ENCODE measurements at places on chromosomes 7 and 10. TPM values are rescaled to one million over a fixed set of nuclear protein-coding genes. Genes with fewer than 3 reads are reported as not detected.

The GPER1 gene
- total RNA-seq = 0.86 TPM

The BTBD16 gene
- not detected for total RNA-seq

The LLCFC1 gene
- total RNA-seq = not detected

The SDHAF3 gene
- 3.1 TPM for total RNA-seq

The PNLIP gene
- not detected for total RNA-seq

The GRID2IP gene
- total RNA-seq = 0.09 TPM

The AOAH gene
- 0.52 TPM for total RNA-seq

The SEC23IP gene
- 13.7 TPM for total RNA-seq

The RUFY2 gene
- 23.0 TPM for total RNA-seq

The SEMA3A gene
- total RNA-seq = 135 TPM

The TLX1 gene
- not detected for total RNA-seq

The CCL24 gene
- not detected for total RNA-seq

The VGF gene
- not detected for total RNA-seq

The PPP1R3A gene
- not detected for total RNA-seq

The SLC26A3 gene
- not detected for total RNA-seq

The LRMDA gene
- 26.9 TPM for total RNA-seq

The SORCS3 gene
- total RNA-seq = not detected

The SSC4D gene
- total RNA-seq = 0.09 TPM

The SLC13A1 gene
- total RNA-seq = not detected

The HABP2 gene
- 0.09 TPM for total RNA-seq

The OR2A1 gene
- not detected for total RNA-seq

The IDE gene
- 34.9 TPM for total RNA-seq

The NUTM2B gene
- 0.33 TPM for total RNA-seq

The CYP3A7 gene
- total RNA-seq = not detected

The ADAM12 gene
- 0.54 TPM for total RNA-seq

The PPP1R9A gene
- total RNA-seq = 17.2 TPM

The TNS3 gene
- 4.0 TPM for total RNA-seq

The TUBAL3 gene
- not detected for total RNA-seq

The SPDYE2B gene
- not detected for total RNA-seq

The GHRHR gene
- not detected for total RNA-seq

The GDF2 gene
- total RNA-seq = not detected

The MOGAT3 gene
- not detected for total RNA-seq

The PLEKHS1 gene
- not detected for total RNA-seq

The SCD gene
- 42.6 TPM for total RNA-seq

The FAM25G gene
- total RNA-seq = not detected

The VPS26A gene
- 36.4 TPM for total RNA-seq

The C7orf57 gene
- not detected for total RNA-seq

The SLC16A12 gene
- not detected for total RNA-seq

The PPP1R17 gene
- not detected for total RNA-seq

The SP4 gene
- total RNA-seq = 8.3 TPM

The OR2A12 gene
- total RNA-seq = not detected

The C10orf105 gene
- total RNA-seq = not detected

The MACC1 gene
- total RNA-seq = under 0.01 TPM

The CALHM1 gene
- total RNA-seq = not detected

The SUMF2 gene
- total RNA-seq = 251 TPM

The GIMAP8 gene
- total RNA-seq = 241 TPM

The ENTPD1 gene
- total RNA-seq = 4.4 TPM

The HOXA6 gene
- total RNA-seq = 1.8 TPM

The EPHA1 gene
- 0.11 TPM for total RNA-seq

The ATG9B gene
- total RNA-seq = under 0.01 TPM

The MYOF gene
- 99.0 TPM for total RNA-seq

The GLI3 gene
- total RNA-seq = under 0.01 TPM

The C10orf62 gene
- not detected for total RNA-seq

The TRIL gene
- total RNA-seq = 31.8 TPM

Data from dermis lymphatic vessel endothelial cell (primary cell).